ENCODE measurements at places on chromosomes 6 and 20. TPM values are rescaled to one million over a fixed set of nuclear protein-coding genes. Genes with fewer than 3 reads are reported as not detected.

DNA sequence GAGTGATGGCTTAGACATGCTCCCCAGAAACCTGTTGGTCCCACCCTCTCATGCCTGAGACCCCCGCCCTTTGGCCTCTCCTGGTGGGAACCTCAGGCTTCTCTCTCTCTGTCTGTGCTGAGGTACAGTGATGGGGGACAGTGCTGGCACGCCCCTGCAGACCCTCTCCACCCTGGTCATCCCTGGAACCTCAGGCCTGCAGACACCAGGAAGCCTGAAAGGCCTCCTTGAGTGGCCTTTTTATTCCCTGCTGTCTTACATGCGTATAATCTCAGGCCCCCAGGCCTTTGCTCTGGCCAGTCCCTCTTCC is 78.5 kb upstream of the MAFB start:
- H3K27ac ChIP-seq, result no peak overlapping the region
- H3K36me3 ChIP-seq, result no peaks in the 10 kb centered on the region
- no peaks in the 10 kb centered on the region for H3K4me1 ChIP-seq
- no peak for DNase-seq

DNA sequence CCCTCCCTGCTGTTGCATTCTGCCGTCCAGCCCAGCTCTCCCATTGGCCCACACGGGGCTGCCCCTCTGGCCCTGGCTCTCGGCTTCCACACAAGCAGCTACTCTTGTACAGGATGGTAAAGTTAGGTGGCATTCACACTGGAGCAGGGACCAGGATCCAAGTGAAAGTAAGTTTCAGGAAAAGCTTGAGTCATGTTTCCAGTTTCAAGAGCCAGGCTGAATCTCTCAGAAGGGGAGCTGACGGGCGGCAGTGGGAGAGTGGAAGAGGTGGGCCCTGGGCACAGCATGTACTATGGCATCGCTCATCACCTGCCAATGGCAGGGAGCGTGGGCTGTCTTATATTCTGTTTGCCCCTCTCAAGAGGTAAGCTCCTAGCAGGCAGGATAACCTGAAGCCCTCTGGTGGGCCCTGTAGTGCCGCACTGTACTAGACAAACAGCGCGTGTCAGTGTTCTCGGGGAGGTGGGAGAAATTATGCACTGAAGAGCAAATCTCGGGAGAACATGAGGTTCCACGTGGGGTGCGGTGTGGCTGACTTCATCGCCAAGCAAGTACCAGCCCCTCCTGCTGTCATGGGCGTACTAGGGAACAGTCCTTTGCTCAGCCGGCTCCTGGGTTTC is 241.5 kb downstream of the NRN1 start:
- no peak overlapping the region for H3K4me3 ChIP-seq
- no peaks in the 10 kb centered on the region for H3K4me1 ChIP-seq
- DNase-seq, result no peak
- no peak overlapping the region for H3K27ac ChIP-seq
- no peaks in the 10 kb centered on the region for H3K27me3 ChIP-seq

DNA sequence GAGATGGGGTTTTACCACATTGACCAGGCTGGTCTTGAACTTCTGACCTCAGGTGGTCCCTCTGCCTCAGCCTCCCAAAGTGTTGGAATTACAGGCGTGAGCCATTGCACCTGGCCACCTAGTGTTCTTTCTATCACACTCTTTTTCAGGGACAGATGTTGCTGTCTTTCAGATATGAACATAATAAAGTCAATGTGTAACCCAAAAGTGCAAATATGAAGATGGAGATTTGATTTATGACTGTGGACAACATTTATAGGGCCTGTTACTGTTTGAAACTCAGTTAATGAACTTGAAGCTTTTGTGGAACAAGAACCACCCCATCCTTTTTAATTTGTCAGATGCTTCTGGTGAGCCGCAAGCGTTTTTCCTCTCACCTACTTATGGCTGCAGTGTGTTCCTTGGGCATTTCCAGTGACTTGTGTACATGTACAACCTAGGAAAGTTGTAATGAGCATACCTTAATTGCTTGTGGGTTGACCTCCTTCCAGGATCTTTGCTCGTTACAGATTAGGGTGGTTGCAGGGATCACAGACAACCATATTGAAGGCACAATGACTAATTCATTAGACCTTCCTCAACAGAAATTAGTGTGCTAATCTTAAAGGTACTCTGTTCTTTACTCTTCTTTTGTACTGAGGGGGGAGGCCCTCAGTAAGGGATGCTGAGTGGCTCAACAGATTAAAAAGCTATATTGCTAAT is 6.8 kb downstream of the TBPL1 start:
- H3K27me3 ChIP-seq, result no peaks in the 10 kb centered on the region
- H3K36me3 ChIP-seq, result no peaks in the 10 kb centered on the region
- H3K4me3 ChIP-seq, result no peak overlapping the region
- H3K27ac ChIP-seq, result no peak overlapping the region
- no peak for DNase-seq

GRCh38 chr6:26309731-26310142 is 55.3 kb upstream of the BTN3A2 start:
- H3K27ac ChIP-seq, result no peak overlapping the region
- no peaks in the 10 kb centered on the region for H3K27me3 ChIP-seq
- H3K4me1 ChIP-seq, result peaks cover 9% of the 10 kb centered on the region
- no peaks in the 10 kb centered on the region for H3K36me3 ChIP-seq
- DNase-seq, result no peak

- no peak for DNase-seq
- H3K36me3 ChIP-seq, result no peaks in the 10 kb centered on the region
- peak overlapping the region; percentile 75 for H3K27ac ChIP-seq
- no peaks in the 10 kb centered on the region for H3K27me3 ChIP-seq
- peak overlapping the region; percentile 77 for H3K4me3 ChIP-seq
Observed at GRCh38 chr20:25695532-25696370, 902 bp downstream of the ZNF337 start.

DNA sequence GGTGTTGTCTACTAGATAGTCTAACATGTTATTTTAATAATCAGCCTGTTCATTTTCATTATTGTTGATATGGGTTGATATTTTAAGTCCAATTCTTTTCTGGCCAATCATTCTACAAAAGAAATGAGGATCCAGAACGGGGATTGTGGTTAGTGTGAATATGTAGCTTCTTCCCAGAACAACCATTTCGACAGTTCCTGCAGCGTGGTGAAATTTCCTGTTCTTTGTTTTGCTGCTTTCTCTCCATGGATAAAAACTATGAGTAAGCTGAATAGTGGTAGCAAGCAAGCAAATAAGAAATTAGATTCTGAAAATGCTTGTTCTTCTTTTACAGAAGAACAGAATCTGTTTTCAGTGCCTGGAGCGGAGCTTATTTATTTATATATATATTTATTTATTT is 65.5 kb upstream of the F13A1 start:
- no peak overlapping the region for H3K27ac ChIP-seq
- no peak for DNase-seq
- H3K4me1 ChIP-seq, result no peaks in the 10 kb centered on the region
- H3K27me3 ChIP-seq, result no peaks in the 10 kb centered on the region
- no peaks in the 10 kb centered on the region for H3K36me3 ChIP-seq

GRCh38 chr6:26392932-26393636 is 9.0 kb upstream of the BTN3A1 start:
- H3K4me1 ChIP-seq, result no peaks in the 10 kb centered on the region
- H3K4me3 ChIP-seq, result no peak overlapping the region
- H3K27me3 ChIP-seq, result no peaks in the 10 kb centered on the region
- H3K36me3 ChIP-seq, result no peaks in the 10 kb centered on the region
- DNase-seq, result no peak

DNA sequence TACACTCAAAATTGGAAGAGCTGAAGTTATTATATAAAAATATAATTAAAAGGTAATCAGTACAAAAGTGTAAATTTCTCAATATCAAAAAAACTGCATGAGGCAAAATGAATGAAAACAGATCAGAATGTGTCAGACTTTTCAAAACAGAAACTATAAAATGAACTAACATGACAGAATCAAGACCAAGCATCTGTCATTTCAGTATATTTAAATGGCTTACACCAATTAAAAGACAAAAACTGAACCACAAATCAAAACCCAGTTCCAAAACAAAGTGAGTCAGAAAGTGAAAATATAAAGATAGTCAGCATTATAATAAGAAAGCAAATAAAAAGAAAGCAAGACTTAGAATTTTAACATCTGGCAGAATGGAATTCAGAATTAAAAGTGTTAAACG is 289.7 kb downstream of the UBE3D start:
- H3K36me3 ChIP-seq, result no peaks in the 10 kb centered on the region
- no peaks in the 10 kb centered on the region for H3K27me3 ChIP-seq
- no peaks in the 10 kb centered on the region for H3K4me1 ChIP-seq
- H3K27ac ChIP-seq, result no peak overlapping the region
- DNase-seq, result no peak

RNF217 gene
- 37.7 TPM for total RNA-seq

DNA sequence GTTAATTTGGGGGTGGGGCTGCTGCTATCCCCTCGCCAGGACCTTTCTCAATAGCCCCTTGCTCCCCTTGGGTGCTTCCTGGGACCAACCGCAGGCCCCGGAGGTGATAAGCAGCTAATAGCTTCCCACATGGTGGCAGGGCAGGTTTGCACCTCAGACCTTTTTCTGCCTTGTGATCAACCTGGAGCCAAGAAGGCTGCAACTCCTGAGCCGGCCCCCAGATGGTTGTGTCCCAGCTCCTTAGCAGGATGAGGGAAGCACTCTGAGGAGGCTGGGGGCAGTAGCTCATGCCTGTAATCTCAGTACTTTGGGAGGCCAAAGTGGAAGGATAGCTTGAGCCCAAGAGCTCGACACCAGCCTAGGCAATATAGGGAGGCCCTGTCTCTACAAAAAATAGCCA is 85.5 kb downstream of the BMP7 start:
- no peak overlapping the region for H3K4me3 ChIP-seq
- no peaks in the 10 kb centered on the region for H3K36me3 ChIP-seq
- H3K27me3 ChIP-seq, result no peaks in the 10 kb centered on the region
- no peaks in the 10 kb centered on the region for H3K4me1 ChIP-seq
- DNase-seq, result no peak
- H3K27ac ChIP-seq, result no peak overlapping the region

ZFP57 gene
- total RNA-seq, result not detected

- peak overlapping the region; percentile 25 for H3K27ac ChIP-seq
- no peak for DNase-seq
- no peaks in the 10 kb centered on the region for H3K27me3 ChIP-seq
- H3K36me3 ChIP-seq, result no peaks in the 10 kb centered on the region
Observed at GRCh38 chr6:139940741-139941729, 566.6 kb upstream of the CITED2 start.

GRCh38 chr6:35725081-35725708 is 11.6 kb upstream of the ARMC12 start:
- peaks cover 35% of the 10 kb centered on the region for H3K4me1 ChIP-seq
- no peaks in the 10 kb centered on the region for H3K36me3 ChIP-seq
- DNase-seq, result no peak
- no peaks in the 10 kb centered on the region for H3K27me3 ChIP-seq
- no peak overlapping the region for H3K27ac ChIP-seq

DNA sequence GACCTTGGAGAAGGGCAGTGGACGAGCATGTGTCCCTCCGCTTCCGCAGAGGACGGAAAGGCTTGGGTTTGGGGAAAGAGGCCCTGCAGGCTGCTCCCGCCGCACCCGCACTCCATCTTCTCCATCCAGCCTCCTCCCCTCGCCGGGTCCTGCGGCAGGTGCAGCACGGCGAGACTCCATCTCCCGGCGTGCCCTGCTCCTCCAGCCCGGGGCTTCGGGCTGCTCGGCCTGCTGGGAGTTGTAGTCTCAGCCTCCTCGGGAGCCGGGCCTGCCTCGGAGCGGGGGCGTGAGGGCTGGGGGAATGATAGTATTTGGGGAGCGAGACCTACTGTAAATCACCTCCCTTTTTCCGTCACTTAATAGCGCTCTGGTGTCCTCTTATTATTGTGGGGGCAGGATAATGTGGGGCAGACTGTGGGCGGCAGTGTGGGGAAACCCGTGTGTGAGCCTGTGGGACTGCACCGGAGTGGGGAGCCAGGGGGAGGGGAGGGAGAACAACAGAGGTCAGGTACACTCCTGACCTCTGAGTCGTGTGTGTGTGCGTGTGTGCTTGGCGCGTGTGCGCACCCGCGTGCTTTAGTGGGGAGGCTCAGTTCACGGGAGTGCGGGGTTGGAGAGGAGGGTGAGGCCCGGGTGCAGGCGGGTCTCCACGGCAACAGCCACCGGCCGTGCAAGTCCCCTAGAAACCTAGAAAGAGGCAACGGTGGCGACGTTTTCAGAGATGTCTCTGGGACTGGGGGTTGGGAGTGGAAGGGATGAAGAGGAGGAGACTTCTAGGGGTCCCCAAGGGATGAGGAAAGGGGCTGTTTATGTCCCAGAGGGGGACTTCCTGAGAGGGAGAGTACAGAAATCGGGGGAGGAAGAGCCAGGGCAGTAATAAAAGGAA is 4.1 kb downstream of the TTBK1 start:
- DNase-seq, result no peak
- no peak overlapping the region for H3K27ac ChIP-seq
- H3K4me1 ChIP-seq, result peaks cover 9% of the 10 kb centered on the region
- H3K36me3 ChIP-seq, result no peaks in the 10 kb centered on the region
- peak overlapping the region; percentile 62 for H3K4me3 ChIP-seq
- peaks cover 21% of the 10 kb centered on the region for H3K27me3 ChIP-seq

DNA sequence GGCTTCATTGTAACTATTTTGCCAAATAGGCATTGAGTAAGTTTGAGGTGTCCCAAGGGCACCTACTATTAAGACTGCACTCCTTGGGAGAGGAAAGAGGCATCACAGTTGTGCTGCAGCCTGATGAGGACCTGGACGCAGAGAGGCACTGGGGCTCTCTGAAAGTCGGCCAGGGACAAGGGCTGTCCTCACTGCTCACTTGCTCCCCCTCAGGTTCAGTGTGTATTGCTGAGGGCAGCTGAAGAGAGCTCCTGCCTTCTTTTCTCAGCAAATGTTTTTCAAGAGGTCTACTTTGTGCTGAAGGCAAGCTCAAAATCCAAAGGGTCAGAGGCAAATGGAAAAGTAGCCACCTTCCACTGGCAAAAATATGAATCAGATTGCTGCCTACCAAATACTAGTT is 331.8 kb downstream of the RIMS1 start:
- peaks cover 8% of the 10 kb centered on the region for H3K27me3 ChIP-seq
- peak; percentile 18 for DNase-seq
- H3K27ac ChIP-seq, result no peak overlapping the region
- no peaks in the 10 kb centered on the region for H3K4me1 ChIP-seq
- no peak overlapping the region for H3K4me3 ChIP-seq

TTLL9 gene
- 2.1 TPM for total RNA-seq

COL9A3 gene
- 46.6 TPM for total RNA-seq

SYCP2L gene
- total RNA-seq, result 2.4 TPM

DNA sequence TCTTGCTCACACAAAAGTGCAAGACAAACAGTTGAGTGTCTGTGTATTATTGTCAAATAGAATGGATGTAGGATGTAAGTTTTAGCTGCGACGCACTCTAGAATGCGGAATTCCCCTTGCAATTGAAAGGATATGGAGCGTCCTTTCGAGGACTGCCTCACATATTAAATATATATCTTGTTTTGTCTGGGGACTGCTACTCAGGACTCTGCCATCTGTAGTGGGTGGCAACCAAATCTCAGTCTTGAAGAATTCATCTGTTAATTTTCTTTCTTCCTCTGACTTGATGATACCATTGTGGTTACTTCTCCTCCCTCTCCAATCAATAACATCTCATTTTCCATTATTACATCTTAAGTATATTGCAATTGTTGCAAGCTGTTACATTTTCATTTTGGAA is 121.6 kb downstream of the SOX4 start:
- H3K36me3 ChIP-seq, result no peaks in the 10 kb centered on the region

GRCh38 chr20:50861012-50861411 is 66.2 kb downstream of the BCAS4 start:
- no peaks in the 10 kb centered on the region for H3K27me3 ChIP-seq
- no peaks in the 10 kb centered on the region for H3K36me3 ChIP-seq
- peaks cover 2% of the 10 kb centered on the region for H3K4me1 ChIP-seq
- no peak overlapping the region for H3K27ac ChIP-seq
- H3K4me3 ChIP-seq, result no peak overlapping the region
- DNase-seq, result no peak

Data from Panc1 (cell line).